ENCODE measurements at places on chromosomes 7 and 10.

GRCh38 chr7:131071786-131072504, 255.7 kb upstream of the MKLN1 start:
- no peak for DNase-seq

DNA sequence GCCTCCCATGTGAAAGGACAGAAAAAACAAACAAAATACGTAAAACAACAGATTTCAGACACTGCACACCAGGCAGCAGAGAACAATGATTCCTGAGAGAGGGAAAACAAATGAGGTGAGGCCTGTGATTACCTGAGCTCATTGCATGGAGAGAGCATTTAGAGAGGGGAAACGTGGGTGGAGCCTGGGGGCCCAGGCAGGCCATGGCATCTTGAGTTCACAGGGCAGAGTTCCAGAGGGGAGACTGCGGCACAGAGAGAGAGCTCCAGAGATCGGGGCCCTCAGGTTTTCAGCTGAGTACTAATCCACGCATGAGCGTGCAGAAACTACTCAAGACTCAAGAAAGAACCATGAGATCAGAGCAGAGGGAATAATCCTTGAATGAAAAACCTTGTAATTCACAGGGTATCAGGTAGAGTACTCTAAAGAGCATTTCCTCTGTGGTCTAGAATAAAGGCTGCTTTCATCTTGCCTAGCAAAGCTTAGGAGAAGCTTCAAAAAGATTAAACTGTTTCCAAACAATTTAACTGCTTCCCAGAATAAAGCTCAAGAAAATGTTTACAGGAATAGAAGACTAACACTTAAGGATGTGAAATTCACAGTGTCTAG, 46.6 kb upstream of the ARHGAP12 start:
- no peak for DNase-seq

GRCh38 chr10:88162852-88163251, 299.4 kb downstream of the PTEN start:
- DNase-seq, result no peak

- no peak for DNase-seq
These were observed 103.7 kb upstream of the HABP2 start for GRCh38 chr10:113449006-113449695.

DNA sequence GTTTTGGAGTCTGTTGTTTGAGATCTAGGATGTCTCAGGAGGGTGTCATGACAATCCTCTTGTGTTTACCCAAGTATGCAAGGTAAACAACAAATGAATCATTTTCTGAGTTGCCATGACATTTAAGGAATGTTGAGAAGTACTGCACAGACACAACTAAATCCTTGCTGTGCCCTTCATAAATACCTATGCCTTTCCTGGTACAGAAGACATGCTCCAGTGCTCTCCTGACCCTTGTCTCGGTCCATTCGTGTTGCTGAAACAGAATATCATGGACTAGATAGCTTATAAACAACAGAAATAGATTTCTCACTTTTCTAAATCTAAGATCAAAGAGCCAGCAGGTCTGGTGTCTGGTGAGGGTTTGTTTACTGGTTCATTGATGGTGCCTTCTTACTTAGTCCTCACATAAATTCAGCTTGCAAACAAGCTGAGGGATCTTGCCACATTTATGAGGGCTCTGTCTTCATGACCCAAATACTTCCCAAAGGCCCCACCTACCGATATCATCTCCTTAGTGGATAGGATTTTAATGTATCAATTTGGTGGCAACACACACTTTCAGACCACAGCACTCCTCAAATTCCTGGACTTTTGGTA, 341.8 kb upstream of the SEMA3A start:
- no peak for DNase-seq

All from activated T-cell treated with anti-CD3 and anti-CD28 coated beads, Interleukin-2, amount 50 U/mL, for 48 hours (primary cell).